ENCODE measurements at places on chromosomes 11 and 22. TPM values are rescaled to one million over a fixed set of nuclear protein-coding genes. Genes with fewer than 3 reads are reported as not detected.
A peak's percentile ranks its signal among the peaks of the same experiment; 100 is the strongest.

NFRKB gene
- 48.0 TPM for total RNA-seq

DNA sequence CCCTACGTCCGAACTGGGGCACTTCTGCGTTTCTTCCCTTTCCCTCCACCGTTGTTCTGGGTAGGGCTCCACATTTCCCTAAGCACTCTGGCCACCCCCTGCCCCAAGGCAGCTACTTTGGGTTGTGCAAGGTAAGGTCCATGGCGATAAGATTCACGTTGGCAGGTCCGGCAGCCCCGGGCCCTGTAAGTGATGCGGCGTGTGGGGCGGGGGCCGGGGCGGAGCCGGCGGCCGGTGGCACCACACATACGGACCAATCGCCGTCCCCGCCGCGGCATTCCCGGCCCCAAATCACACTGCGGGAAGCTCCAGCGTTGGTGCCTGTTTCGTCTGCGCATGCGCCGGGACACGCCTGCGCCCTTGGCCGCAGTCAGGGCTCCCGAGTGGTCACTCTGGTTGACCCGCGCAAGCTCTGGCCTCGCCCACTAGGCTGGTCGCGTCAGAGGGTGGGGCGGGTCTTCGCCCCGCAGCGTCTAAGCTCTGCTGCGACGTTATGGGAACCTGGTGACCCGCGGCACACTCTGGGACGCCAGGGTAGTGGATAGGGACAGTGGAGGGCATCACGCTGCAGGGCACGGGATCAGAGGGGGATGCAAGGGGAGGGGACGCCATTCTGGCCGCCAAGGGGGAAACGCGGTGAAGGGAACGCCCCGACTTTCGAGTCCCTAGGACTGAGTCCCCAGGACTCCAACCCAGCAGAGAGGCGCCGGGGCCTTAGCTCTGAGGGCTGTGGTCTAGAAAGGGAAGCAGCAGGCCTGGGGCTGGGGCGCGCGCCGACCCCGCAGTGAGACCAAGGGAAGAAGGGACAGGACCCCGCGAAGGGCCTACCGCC lies 1.6 kb downstream of the FADS1 start:
- peak; percentile 97 for DNase-seq

DNA sequence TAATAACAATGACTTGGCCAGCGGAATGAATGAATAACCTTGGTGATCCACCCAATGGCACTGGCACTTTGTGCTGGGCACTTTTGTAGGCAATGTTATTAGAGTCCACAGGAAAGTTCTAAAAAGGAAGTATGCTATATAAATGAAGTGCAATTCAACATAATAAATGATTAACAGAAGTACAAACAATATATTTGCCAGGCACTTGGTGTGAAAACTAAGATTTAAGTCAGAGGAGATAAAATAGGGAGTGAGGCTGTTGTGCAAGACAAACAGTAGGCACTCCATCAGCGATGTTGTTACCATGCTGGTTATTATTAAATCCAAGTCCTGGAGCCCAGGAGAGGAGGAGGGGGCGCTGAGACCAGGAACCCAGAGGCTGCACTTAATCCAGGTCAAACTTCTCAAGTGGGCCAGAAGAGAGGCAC lies 173.8 kb downstream of the LARGE1 start:
- DNase-seq = no peak

TUB gene
- total RNA-seq = 25.8 TPM

SLC22A25 gene
- total RNA-seq = not detected

DNA sequence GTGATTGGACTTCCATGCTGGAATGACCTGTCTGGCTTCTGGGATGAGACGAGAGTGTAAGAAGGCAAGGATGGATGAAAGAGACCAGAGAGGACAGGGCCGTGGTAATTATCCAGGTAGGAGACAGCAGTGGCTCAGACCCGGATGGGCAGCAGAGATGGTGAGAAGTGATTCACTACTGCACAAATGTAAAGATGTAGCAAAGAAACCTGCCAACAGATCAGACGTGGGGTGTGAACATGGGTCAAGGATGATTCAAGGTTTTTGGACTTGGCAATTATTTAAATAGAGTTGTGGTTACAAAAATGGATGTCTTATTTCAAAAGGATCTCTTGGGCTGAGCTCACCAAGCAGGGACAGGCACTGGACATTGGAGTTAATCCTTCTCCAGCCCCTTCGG lies 32.7 kb downstream of the RIBC2 start:
- no peak for DNase-seq

DNA sequence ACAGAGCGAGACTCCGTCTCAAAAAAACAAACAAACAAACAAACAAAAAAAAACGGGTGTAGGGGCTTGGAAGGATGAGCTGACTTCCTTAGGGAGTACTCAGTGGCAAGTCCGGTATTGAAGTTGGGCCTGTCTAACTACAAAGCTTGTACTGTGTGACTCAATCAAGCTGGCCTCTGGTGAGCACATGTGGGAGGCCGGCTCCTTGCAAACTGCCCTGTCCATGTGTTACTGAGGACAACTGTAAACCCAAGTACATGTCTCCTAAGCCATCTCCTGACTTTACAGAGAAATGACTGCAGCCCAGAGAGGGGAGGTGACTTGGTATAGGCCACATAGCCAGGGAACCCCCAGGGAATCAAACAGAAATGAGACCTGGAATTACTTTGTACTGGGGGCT lies 11.6 kb downstream of the RIBC2 start:
- DNase-seq = no peak

GRCh38 chr22:23984430-23984829 lies 4.5 kb downstream of the GSTT2 start:
- DNase-seq = no peak

DNA sequence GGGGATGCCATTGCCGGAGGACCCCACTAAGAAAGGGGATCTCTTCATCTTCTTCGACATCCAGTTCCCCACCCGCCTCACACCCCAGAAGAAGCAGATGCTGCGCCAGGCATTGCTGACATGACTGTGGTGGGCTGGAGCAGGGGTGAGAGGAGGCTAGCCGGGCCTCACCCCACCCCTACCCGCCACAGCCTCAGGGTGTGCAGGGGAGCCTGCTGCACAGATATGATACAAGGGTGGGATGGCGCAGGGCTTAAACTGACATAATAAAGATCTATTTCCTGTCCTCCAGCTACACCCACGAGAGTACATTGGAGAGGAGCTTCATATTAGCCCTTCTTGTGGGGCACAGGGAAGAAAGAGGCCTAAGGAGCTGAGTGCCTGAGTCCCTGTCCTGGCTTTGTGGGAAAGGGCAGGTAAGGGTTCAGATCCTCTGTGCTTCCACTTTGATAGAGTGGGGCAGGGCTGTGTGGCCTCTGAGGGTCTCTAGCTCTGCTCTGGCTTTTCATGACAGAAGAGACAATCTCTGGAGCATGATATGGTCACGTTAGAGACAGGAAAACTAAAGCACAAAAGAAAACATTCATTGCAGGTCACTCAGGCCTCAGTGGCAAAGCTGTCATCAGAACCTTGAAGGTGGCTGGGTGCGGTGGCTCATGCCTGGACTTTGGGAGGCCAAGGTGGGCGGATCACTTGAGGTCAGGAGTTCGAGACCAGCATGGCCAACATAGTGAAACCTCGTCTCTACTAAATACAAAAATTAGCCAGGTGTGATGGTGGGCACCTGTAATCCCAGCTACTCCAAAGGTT lies 12.4 kb downstream of the UCP2 start:
- DNase-seq = no peak

MPZL2 gene
- total RNA-seq = 60.3 TPM

ANKK1 gene
- 1.1 TPM for total RNA-seq

DNA sequence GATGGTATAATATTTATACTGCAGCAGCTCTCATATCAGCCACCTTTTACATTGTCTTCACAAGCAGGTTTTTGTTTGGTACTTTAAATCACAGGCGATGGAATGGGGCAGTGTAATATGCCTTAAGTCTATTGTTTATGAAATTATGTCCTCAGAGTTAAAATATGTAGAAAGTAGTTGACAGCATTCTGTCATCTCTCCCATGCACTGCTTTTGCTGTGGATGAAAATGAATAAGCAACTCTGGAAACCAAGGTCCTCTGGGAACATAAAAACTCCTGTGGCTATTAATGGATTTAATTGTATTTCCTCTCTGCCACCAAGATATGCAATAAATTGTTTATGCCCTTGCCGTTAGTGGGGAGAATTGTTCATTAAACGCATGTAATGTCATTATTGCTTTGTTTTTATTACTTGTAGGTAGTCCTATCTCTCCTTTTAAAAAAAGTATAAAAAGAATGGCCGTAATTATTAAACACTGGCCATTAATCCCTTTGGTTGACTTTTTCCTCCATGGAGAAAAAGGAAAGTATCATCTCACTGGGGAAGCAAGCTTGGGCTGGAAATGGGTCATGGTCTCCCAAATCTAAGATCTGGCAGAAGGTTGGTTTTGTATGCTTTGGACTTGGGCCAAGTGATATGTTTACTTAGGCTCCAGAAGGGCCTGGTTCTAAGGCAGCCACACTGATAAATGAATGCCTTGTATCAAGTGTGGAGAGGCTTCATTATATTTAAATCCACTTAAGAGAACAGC lies 13.1 kb downstream of the PACS1 start:
- peak; percentile 41 for DNase-seq

DNA sequence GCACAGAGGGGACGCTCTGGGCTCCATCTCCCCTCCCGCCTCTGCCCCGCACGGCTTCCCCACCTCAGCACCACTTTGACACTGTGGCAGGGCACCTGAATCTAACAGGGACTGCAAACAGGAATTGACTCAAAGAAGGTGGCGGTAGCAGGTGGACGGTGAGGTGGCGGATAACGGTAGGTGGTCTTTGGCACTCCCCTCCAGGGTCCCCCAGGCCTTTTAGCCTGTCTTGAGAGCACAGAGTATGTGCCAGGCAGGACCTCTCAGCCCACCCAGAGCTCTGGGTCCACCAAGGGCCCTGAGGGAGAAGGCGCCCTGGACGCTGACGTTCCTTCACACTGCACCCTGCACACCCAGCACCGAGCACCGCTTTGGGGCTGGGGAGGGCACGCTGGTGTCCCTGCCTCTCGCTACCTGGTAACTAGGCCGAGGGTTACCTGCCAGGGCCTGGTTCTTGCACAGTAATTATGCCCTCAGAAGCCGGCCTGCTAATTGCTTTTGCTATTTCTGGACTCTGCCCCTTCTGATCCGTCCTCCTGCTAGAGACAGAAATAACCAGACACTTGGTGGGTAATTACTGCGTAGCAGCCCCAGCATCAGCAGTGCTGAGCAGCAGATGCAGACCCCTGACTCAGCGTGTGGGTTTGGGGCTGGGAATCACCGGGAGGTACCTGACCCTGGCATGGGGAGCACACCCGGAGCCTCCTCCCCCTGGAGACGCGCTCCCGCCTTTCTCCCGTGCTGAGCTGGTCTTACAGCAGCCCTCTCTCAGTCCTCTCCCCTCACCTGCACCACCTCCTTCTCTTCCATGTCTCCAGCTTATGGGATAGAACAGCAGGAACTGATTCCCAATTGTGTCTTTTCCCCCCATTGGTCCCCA lies 103.3 kb upstream of the B3GAT1 start:
- DNase-seq = no peak
